ENCODE measurements at places on chromosomes 7 and 10. TPM values are rescaled to one million over a fixed set of nuclear protein-coding genes. Genes with fewer than 3 reads are reported as not detected.

GRCh38 chr7:152759949-152760853 is 649 bp downstream of the ACTR3B start:
- peak; percentile 44 for DNase-seq

DNA sequence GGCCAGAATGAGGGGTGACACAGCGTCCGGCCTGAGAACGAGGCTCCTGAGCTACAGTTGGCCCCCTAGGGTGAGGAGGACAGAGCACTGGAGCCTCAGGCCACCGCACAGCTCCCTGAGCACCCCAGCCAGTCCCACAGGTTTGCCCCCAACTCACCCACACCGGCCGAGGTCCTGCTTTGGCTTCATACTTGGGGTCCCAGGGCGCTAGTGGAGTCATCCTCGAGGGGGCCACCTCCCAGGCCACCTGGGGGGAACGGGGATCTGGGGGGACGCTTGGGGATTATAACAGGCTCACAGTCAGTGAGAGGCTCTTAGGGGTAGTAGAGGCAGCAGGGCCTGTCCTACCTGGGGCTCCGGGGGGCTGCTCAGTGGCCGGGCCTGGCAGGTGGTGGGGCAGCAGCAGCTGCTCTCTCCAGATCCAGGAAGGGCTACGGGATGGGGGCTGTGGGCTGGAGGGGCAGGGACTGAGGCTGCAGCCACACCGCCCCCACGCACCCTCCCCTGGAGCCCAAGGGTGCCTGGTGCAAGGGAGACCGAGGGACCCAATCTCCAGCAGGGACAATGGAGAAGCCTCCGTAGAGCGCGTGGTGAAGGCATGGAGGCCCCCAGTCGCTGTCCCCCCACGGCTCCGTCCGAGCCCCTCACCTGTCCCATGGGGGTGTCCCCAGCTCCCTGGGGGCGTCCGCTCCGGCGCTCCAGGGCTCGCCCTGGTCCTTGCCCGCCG is 588 bp downstream of the SAP25 start:
- no peak for DNase-seq

DNA sequence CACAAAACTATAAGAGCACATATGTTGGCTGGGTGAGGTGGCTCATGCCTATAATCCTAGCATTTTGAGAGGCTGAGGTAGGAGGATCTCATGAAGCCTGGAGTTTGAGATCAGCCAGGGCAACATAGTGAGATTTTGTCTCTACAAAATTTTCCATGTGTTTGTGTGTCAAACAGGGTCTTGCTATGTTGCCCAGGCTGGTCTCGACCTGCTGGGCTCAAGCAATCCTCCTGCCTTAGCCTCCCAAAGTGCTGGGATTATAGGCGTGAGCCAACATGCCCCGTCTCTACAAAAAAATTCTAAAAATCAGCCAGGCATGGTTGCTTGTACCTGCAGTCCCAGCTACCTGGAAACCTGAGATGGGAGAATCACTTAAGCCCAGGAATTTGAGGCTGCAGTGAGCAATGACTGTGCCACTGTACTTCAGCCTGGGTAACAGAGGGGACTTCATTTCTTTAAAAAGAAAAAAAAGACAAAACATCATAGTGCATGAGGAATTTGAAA is 28.3 kb downstream of the FZD9 start:
- DNase-seq = no peak

DNA sequence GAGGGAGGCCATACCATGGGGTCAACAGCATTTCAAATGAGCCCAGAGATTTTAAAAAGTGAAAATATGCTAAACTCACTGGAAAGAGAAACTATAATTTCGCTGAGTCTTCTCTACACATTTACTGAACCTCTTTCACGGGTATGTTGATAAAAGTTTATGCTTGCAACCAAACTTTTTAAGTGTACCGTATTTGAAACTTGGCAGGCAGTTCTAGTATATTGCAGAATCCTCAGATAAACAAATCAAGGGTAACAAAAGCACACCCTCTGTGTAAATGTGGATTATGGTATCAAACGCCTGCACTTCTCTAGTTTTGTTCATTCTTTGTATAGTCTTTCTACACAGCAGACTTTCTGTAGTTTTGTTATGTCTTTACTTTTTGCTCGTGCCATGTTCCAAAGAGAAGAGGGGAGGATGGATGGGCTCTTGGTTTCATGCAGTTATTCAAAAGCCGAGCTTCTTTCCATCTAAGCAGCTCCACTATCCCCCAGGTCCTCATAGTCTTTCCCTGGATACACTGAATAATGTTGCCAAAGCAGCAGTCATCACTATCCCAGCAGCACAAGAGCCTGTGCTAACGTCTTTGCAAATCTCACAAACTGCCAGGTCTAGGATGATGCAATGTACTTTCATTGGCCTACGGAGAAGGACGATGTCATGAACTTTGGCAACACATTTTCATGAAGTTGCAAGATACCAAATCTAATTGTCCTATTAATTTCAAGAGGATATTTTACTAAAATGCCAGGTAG is 131.2 kb downstream of the MPP7 start:
- no peak for DNase-seq

DNA sequence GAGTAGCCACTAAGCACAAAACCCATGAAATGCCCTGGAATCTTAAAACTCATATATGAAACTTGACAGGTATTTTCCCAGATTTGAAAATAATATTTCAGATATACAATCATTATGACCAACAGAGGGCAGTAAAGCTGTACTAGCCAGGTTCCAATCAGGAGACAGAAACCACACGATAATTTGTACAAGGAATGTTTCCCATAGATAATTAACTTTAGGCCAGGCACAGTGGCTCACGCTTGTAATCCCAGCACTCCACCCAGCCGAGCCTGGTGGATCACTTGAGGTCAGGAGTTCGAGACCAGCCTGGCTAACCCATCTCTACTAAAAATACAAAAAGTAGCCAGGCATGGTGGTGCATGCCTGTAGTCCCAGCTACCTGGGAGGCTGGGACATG is 31.0 kb upstream of the NUB1 start:
- DNase-seq = no peak

- no peak for DNase-seq
Observed at GRCh38 chr10:75466001-75466400, 34.6 kb downstream of the LRMDA start.

- no peak for DNase-seq
Observed at GRCh38 chr10:79282388-79282787, 64.9 kb upstream of the PPIF start.

DNA sequence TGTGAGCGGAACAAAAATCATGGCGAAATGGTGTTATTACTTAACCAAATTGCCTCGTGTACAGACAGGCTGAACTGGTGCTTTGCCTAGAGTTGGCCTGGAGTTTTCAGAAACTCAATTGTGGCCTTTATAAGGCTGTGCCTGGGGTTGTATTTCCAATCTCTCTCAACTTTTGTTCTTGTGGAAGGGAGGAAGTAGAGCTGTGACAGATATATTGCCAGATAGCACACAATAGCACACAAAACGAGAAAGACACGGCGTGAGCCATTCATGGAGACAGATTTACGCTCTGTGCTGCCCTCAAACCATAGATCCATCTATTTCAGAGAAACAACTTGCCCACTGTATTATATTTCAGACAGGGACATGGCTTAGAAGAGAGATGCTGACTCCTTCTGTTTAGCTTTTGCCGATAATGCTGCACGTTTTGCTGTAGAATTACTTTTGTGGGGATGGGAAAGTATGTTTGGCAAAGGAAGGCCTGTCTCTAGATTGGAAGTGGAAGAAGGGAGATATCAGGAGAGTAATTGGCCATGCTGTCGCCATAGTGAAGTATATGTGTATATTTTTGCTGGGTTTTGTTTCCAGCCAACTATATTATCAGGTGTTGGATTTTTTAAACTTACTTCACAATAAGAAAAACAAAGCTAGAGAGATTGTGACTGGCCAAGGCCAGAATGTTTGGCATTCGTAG is 80.4 kb downstream of the AUTS2 start:
- no peak for DNase-seq

SYT15B gene
- 0.36 TPM for total RNA-seq

HYAL4 gene
- total RNA-seq = 3.2 TPM

CALHM1 gene
- total RNA-seq = not detected

HABP2 gene
- total RNA-seq = 0.16 TPM

GPR146 gene
- total RNA-seq = 8.0 TPM

CALML3 gene
- total RNA-seq = not detected

NUP205 gene
- total RNA-seq = 18.1 TPM

SUN3 gene
- total RNA-seq = not detected

GIMAP1 gene
- 2.3 TPM for total RNA-seq
